ENCODE measurements at places on chromosomes 3 and 15.

GRCh38 chr3:11671648-11672100, 28.0 kb upstream of the VGLL4 start:
- DNase-seq, result no peak

DNA sequence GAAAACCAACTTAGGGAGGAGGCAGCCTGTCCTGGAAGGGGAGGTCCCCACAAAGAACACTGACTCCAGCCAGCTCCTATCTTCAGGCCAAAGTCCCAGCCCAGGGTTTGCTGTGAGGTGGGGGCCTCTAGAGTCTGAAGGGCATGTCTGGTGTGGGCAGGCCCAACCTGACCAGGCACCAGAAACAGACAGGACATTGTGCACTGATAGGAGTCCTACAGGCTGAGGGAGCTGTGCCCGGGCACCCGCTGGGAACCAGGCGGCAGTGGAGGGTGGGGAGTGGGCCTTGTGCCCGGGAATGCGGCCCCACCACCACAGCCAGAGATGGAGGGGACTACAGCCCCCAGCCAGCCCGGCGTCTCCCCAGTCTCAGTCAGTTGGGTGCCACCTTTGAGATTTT, 161.4 kb downstream of the WNT7A start:
- DNase-seq, result no peak

DNA sequence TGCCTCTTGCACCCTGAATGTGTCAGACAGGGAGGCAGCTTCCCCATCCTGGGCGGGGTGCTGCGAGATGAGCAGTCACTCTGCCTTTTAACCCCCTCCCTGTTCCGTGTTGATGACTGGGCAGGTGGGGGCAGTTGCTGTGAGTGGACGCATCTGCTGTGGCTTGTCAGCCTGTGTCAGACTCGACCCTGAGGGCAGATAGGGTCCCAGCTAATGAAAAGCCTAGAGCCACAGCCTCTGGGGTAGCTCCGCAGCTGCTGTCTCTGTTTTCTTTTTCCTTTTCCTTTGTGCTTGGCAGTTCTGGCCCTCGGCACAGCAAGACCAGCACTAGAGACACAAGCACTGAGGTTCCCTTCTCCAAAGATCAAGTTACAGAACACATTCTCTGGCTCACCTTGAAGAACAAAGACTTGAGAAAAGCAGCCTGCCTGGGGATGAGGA, 43.0 kb upstream of the GLCE start:
- DNase-seq, result no peak

DNA sequence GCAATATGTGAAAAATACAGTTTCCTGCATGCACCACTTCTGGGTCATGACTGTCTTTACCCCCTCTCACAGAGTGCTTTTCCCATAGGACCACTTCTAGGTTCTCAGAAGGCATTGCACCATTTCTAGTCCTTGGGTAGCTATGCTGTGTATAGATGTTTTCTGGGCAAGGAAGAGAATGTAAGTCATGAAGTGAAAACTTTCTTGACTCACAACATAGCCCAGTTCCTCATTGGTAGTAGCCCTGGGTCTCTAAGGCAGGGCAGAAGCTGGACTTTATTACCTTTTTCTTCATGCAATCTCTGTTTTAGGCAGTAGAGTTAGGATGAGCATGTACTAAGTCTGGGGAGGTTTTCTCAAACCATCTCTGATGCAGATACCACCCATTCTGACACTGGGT, 203.1 kb downstream of the EPHB1 start:
- no peak for DNase-seq

DNA sequence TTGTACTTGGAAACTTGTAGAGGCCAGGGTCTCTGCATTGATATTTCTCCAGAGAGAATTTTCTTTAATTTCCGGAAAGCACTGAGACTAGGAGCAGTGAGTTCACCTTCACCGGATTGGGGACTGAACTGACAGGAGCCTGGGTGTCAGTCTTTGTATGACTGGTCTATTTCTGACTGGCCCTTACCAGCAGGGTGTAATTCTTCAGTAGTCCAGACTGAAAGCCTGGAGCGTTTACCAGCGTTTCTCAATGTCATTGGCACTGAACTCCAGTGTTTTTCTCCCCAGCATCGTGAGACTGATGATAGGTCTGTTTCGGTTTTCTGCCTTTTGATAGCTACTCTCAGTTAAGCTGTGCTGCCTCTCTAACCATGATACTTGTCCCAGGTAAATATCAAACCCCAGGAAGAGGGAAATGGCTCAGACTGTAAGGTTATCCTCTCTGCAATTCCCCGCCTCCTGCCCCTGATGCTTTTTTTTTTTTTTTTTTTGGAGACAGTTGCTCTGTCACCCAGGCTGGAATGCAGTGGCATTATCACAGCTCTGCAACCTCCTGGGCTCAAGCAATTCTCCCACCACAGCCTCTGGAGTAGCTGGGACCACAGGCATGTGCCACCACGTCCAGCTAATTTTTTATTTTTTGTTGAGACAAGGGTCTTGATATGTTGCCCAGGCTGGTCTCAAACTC, 103.6 kb downstream of the CACNA2D3 start:
- no peak for DNase-seq

GRCh38 chr3:121794264-121794983, 40.4 kb downstream of the IQCB1 start:
- no peak for DNase-seq

DNA sequence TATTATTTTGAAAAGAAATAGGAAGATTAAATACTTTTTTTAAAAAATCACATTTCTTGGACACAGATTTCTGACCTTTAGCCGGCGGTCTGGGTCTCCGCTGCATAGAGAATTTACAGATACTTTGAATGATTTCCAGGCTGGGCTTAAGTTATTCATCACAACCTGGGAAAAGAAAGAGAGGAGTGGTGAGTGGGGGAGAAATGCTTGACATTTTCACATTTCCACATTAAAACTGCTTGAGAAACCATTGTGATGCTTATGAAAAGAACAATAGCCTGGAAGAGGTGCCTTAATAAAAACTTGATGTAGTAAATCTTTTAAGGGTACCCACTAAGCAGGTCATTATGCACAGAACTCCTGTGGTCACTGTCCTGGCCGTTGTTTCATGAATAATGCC, 166.8 kb upstream of the MRPL3 start:
- DNase-seq, result no peak

- DNase-seq, result no peak
Observed at GRCh38 chr3:77324105-77324504, 284.2 kb downstream of the ROBO2 start.

DNA sequence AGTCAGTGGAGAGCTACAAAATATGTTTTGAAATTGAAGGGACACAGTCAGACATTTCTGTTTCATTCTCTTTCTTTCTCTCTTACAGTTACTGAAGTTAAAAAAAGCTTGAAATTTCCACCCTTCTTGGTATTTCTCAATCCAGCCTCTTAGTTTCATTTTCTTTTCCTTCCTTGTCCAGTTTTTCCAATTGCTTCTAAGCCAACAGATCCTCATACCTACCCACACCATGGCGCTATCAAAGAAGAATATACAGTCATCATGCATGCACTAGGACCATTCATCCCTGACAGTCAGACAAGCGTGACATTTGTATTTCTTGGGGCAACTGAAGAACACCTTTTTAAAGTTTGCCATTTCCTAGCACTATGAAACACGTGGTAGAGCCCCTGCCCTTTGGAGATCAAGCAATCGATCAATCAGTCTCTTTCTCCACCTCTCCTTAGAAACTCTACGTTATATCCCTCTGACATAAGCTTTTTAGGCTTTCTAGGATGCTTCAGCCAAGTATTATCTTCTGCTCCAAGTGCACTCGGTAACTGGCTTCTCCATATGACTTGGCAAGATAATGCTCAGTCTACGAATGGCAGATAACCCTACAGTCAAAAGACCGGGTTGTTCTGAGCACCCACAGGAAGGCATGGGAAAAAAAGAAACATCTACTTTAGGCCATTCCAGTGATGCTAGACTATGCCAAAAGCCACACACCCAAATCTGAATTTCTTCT, 65.4 kb downstream of the FBN1 start:
- DNase-seq, result no peak

- DNase-seq, result peak; percentile 64
Observed at GRCh38 chr3:42247576-42248027, 18.4 kb downstream of the CCK start.

Measured in HCEC 1CT (cell line).